ENCODE measurements at places on chromosomes 6 and 20.
A peak's percentile ranks its signal among the peaks of the same experiment; 100 is the strongest.

DNA sequence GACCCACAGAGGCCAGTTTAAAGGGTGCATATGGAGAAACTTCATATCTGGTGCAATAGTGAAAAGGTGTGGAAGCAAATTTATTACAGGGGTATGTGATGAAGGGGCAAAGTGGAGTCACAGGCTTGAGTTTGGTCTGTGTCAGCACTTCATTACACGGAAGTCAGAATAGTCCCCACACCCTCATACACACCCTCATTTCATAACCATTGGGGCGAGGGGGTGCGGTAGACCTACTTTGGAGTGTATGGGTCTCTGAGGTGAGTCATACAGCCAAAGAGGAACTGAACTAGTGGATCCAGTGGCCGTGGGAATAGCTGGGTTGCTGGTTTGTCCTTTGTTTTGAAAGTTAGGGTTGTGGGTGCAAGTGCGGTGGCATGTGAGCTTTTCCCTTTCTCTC lies 3.3 kb downstream of the TM9SF4 start:
- no peak for DNase-seq

DNA sequence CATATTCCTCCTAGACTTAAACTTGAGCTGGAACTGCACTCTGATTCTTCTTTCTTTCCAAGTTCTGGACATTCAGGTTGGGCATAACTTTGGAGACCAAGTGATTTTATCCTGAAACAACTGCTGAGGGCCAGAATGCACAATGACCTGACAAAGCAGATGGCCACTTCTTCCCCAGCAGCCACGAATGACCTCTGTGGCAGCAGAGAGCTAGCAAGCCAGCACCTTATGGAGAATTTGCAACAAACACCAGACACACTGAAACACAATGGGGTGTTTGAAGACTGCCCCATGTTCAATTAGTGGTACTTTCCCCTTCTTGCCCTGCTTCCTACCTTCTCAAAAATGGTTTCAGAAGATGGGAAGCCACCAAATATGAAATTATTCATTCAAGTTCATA lies 4.2 kb upstream of the TENT5A start:
- no peak for DNase-seq

GRCh38 chr6:53201270-53201669 lies 52.6 kb upstream of the GCM1 start:
- no peak for DNase-seq

- DNase-seq: no peak
Observed at GRCh38 chr20:1094751-1095150, 23.7 kb upstream of the PSMF1 start.

DNA sequence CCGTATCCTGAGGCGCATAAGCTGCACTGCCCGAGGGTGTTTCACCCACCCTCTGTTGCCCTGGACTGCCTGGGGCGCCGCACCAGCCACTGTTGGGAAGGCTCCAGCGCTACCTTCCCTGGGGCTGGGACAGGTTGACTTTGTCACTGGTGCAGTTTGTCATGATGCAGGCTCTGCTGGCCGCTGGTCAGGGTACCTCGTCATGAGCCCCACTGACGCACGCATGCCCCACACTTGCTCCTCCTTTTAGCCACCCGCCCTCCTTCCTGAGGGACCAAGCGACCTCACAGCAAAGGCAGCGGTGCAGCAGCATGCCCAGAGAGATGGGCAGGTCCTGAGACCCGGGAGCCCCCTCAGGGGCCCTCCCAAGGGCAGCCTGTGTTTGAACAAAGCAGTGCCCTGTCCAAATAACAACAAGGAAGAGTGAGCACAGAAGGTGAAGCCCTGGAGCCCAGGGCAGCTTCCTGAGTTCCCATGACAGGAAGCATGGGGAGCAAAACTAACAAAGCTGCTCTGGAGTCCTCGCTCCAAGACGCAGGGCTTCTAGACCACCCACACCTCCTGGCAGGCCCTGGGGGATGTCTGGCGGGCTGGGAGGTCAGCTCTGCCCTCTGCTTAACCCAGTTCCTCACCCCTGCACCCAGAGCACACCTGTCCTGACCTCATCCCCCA lies 50.1 kb upstream of the SMOC2 start:
- DNase-seq: no peak

GRCh38 chr6:14477559-14477958 lies 360.0 kb downstream of the CD83 start:
- no peak for DNase-seq

GRCh38 chr6:6699741-6700367 lies 111.3 kb downstream of the LY86 start:
- DNase-seq: no peak

- DNase-seq: no peak
Observed at GRCh38 chr6:38632490-38632889, 7.2 kb downstream of the BTBD9 start.

- no peak for DNase-seq
Observed at GRCh38 chr20:25741088-25741487, 44.4 kb upstream of the ZNF337 start.

GRCh38 chr20:10928841-10929421 lies 255.1 kb upstream of the JAG1 start:
- no peak for DNase-seq

GRCh38 chr20:31977080-31977479 lies 9.1 kb downstream of the XKR7 start:
- DNase-seq: no peak

GRCh38 chr20:3407771-3408637 lies 535 bp upstream of the DNAAF9 start:
- DNase-seq: peak; percentile 39

GRCh38 chr20:57625181-57625958 lies 5.1 kb upstream of the ZBP1 start:
- DNase-seq: no peak

DNA sequence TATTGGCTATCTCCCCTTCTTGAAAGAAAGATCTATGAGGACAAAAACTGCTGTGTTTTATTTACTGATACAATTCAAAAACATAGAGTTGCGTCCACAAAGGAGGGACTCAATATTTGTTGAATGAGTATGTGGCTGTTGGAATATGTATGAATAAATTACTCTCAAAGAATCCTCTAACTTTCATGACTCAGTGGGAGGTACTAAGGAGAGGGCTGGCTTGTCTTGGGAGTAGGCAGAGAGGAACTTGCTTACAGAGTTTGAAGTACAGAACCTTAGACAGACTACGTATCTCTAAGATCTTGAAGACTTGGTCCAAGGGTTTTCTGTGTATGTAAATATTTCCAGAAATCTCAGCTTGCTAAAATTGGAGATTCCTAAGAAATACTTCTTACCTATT lies 504.0 kb upstream of the PTCHD4 start:
- DNase-seq: no peak

DNA sequence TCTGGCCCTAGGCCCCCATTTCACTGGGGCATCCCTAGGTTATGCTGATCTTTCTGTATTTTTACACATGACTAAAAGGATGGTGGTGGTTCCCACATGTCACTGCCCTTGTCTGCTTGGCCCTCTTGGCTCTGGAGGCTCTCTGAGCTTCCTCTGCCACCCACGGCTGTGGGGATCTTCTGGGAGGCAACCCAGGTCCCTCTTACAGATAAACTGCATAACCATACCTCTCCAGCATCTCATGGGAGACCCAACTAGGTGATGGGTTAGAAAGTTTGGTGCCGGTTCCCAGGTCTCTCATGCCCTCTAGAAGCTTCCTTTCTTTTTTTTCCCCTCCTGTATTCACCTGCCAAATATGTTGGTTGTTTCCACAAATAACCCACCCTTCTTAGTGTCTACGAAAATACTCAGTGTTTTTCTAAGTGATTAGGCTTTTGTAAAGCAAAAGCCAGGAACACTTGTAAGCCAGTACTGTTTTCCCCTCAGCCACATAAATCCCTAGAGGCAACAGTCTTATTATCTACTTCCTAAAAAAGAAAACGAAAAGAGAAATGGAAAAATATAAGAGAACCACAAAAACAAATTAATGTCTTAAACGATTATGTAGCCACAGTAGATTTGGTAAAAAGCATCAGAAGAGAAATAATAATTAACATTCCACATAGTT lies 71.7 kb upstream of the SMLR1 start:
- DNase-seq: no peak

GRCh38 chr20:4138056-4138455 lies 122.7 kb upstream of the RNF24 start:
- DNase-seq: no peak
